ENCODE measurements at places on chromosomes 4 and X.

DNA sequence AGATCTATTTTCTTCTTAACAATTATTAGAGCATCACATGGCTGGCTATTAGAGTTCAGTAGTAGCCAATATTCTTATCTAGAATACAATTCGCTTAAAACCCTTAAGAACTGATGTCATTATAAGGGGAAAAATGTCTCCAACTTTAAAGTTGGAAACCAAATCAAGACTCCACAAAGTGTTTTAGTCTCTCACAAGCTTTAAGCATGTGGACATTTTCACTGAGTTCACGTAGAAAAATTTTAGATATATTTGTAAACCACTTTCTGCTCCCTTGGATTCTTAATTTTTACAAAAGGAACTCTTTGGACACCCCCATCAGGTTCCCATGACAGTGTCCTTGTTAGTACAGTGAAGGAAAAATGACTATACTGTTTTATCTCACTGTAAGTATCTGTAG, 123.9 kb upstream of the NAP1L5 start:
- no peak for DNase-seq

DNA sequence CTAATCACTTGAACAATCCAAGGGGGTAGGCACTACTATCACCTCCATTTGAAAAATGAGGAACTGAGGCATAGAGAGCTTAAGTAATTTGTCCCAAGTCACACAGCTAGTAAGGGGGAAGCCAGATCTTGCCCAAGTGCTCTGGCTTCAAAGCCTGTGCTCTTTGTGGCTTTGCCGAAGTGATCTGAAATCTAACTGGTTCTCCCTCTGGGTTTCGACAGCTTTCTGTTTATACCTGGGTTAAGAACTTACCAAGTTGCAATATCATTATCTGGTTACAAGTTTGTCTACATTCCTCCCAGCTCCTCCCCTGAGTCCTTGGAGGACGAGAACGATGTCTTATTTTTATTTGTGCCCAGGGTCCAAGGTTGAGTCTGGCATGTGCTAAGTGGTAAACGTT, 125.3 kb upstream of the RAI2 start:
- no peak for DNase-seq

GRCh38 chrX:39639871-39640270, 457.9 kb downstream of the BCOR start:
- no peak for DNase-seq

DNA sequence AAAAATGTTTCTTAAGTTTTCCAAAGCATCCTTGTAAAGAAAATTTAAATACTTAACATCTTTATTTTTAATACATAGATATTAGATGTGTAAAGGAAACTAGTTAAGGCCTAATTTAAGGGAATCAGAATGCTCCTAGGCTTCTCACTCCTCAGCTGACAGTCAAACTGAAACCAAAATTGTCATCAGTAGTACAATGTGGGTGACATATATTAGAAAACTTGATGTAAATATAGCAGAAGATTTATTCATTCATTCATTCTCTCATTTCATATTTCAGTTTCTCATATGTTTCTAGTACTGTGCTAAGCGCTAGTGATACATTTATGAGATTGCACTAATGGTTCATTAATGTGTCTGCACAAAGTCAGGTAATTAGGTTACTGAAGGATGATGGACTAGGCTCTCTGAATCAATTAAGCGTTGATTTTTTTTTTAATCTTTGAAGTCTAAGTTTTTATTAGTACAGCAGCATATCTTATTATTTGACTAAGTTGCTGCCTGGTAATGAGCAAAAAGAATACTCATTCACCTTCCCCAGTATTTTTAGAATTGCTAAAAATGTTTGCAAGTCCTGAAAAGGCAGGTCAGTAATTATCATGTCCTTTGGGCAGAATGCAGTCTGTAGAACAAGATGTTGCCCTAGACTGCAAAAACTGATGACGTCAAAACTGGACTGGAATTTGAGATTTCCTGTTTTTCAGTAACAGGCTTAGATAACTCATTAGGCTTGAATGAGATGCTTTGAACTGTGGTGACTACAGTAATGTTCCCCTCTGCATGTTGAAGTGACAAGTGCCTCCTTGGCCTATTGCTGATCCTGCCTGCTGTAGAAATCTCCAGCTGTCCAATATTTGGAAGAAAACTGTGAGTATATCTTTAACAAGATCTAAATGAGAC, 128.7 kb downstream of the ARHGAP24 start:
- no peak for DNase-seq

DNA sequence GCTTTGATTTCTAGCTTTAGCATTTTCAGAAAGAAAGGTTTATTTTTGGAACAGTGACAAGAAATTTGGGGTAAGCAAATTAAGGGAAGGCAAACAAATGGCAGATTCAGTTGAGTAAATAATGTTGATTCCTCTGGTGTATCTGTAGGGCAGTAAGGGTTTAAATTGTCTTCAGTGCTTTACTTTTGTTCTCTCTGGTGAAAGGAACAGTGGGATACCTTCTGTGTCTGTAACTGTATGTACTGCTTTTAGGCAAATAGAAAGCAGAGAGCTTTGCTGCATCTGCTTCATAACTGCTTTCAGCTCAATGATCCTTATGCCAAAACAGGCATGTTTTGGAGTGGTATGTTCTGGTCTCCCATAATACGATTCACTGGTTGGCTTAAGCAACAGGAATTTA, 932.1 kb upstream of the SLIT2 start:
- DNase-seq = no peak

DNA sequence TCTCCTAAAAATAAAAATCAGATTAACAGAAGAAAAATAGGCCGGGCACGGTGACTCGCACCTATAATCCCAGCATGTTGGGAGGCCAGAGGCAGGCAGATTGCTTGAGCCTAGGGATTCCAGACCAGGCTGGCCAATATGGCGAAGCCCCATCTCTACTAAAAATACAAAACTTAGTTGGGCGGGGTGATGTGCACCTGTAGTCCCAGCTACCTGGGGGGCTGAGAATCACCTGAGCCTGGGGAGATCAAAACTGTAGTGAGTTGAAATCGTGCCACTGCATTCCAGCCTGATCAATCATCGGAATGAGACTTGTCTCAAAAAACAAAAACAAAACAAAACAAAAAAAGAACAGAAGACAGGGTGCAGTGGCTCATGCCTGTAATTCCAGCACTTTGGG, 32.8 kb upstream of the NOCT start:
- no peak for DNase-seq

DNA sequence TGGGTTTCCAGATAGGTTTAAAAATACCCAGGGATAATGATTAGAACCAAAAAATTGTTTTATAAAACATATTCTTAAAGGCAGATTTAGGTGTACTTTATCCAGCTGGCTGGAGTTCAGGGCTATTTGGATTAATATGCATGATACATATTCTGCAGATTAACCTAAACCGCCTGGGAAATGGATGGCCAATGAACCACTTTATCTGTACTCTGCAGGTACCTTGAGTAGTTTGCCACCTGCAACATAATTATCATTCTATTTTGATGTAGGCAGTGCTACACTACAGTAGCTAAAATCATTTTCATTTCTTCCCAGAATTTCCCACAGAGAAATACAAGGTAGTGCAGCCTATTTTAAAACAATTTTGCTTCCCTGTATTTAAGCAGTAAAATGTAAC, 683.2 kb upstream of the GNPDA2 start:
- no peak for DNase-seq

DNA sequence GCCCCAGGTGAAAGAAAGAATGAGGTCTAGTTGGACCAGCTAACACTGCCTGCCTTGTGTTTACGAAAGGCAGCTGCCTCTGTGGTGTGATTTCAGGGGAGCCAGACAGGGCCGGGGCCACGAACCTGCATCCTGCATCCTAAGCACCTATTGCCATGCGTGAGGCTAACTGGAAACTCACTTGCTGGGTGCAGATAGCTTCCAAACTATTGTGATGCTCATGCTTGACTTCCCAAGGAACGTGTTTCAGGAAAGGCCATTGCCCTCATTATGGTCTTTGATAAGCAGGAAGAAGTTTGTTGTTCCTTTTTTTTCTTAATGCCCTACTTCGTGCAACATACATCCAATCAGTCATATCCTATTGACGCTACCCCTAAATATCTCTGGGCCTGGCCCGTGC, 2.3 kb upstream of the IRF2 start:
- DNase-seq = no peak

- no peak for DNase-seq
These were observed 34.6 kb downstream of the COX18 start for GRCh38 chr4:73034896-73035295.

- no peak for DNase-seq
These were observed 12.7 kb downstream of the MAML3 start for GRCh38 chr4:140141210-140141835.

DNA sequence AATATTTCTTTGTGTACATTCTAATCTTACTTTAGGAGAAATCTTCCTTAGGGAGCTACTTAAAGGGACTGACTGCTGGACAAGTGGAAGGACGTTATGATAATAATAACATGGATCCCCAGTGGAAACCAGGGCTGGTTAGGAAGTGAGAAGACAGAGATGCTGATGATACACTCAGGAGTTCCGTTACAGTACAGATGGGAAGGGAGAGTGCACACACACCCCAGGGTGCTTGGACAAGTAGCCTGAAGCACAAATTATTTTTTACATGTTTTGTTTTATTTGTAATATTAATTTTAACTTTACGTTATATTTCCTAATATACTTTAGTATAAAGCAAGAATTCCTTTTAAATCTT, 84.1 kb downstream of the BMPR1B start:
- no peak for DNase-seq

GRCh38 chrX:85922821-85923220, 124.5 kb downstream of the CHM start:
- DNase-seq = no peak

All from stimulated activated CD4-positive, alpha-beta T cell treated with anti-CD3 and anti-CD28 coated beads, Interleukin-1b, Interleukin-23, amount 100 ng/mL, for 1 hour (primary cell).